ENCODE measurements at places on chromosomes 5 and 9.

- no peak for DNase-seq
These were observed 13.9 kb downstream of the GOLPH3 start for GRCh38 chr5:32160228-32160627.

DNA sequence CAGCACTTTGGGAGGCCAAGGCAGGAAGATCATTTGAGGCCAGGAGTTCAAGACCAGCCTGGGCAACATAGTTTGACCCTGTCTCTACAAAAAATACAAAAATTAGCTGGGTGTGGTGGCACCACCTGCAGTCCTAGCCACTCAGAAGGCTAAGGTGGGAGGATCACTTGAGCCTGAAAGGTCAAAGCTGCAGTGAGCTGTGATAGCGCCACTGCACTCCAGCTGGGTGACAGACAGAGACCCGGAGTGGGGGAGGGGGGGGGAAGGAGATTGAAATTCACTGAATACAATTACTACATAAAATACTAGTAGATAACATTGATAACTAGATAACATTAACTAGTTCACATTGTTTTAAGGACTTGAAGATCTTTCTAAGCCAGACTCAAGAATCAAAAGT is 345.6 kb downstream of the BNC2 start:
- no peak for DNase-seq

DNA sequence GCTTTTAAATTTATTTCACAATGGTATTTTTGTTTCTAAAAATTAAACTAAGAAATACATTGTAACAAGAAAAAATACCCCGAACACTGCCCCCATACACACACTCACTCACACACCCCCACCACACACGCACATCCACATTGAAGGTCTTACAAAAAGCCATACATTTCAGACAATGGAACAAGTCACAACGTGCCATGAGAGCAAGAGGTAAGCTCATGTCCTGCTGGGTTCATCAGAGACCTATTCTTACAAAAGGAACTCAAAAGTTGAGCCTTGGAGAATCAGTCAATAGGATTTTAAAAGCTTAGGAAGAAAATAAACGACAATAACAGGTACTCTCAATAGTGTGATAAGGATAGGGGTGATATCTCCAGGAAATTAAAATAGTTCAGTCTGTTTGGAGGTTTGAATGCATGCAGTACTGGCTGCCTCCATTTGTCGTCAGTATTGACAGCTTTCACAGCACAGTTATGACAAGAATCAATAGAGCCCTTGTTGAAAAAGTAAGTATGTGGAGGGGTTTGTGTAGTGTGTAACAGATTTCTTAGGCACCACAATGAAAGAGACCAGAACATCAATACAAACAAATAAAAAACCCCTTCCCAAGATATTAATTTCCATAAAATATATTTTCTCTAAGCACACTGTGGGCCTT is 1826.2 kb upstream of the CDH6 start:
- DNase-seq, result no peak

DNA sequence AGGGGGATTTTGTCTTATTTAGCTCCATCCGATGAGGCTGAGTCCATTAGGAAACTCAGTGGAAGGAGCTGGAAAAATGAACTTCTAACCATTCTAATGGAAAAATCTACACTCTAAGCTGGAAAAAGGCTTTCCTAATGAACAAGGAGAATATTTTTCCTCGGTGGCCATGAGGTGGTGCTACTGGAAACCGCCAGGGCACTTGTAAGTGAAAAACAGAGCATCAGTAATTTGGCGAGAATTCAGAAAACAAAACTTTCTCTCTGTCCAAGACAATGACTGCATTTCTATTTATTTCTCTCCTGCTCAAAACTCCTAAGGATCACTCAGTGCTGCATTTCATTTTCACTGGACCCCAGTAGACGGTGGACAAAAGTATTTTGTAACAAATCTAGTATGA is 237.6 kb downstream of the TENT4A start:
- DNase-seq, result no peak

DNA sequence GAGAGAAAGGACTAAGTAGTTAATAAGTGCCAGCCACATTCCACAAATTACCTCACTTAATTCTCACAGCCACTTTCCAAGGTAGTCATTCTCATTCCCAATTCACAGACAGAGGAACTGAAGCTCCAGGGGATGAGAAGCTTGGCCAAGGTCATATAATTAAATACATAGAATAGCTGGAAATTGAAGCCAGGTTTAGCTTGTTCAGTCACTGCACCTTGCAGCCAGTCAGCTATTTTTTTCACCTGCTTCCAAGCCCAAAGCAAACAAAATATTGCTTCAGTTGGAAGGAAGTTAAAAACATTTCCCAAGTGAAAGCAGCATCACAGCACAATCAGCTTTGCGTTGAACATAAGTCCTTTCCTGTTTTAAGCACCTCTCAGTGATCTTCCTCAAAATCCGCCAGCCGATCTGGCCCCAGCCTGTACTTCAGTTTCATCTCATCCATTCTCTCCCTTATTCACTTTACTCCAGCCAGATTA is 4.8 kb downstream of the ALDH1A1 start:
- no peak for DNase-seq

DNA sequence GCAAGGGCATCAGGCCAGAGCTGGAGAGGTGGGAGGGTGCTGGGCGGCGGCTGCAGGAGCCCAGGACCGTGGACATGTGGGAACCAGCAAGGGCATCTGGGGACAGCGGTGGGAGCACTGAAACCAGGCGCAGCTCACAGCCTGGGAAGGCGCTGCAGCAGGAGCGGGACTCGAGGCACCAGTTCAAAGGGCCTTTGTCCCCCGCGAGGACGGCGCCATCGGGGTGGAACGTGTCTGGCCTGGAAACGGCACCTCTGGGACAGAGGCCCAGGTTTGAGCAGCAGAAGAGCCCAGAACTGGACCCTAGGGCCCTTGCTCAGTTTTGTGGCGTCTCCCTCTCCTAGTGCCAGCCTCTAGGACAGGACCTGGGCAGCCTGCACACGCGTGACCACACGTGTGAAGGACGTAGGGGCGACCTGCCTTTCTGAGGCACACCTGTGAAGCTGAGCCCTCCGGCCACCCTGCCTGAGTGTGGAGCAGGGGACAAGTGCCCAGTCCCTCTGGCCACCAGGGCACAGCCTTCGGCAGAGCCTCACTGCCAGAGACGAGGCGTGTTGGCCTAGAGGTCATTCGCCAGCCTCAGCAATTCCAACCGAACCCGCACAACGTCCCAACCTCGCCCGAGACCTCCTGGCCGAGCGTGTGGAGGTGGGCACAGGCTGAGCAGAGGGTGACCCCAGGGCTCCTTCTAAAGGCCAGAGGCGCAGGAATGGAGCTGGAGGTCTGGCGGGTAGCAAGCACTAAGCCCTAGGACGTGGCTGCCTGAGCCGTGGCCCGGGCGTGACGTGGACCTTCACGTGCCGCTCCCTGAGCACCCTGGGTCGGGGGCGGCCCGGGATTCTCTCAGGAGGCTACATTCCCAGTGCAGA is 2.2 kb upstream of the TMEM210 start:
- DNase-seq, result no peak

GRCh38 chr9:72772661-72773060 is 180.2 kb downstream of the ALDH1A1 start:
- DNase-seq, result no peak

DNA sequence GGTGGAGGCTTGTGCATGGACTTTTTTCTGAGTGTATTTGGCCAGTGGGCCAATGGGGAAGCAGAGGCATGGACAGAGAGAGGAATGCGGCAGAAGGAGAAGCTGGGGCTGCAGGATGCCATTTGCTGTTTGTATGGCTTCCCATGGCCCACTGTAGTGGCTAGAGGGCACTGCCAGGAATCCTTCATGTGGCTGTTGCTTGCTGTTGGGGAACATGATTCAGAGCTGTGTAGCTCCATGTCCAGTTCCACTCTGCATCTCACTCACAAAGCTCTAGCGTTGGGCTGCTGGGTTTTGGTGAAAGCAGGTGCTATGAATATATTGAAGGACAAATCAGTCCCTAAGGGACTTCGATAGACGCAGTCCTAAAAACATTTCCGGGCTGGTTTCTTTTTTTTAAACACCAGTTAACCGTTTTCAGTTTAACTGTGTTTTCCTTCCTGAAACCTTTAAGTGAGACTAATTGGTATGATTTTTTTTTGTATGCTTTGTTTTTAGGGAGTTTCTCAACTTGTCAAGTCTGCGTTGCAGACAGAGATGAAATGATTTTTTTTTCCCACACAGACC is 51.3 kb downstream of the SLC22A5 start:
- DNase-seq, result no peak

DNA sequence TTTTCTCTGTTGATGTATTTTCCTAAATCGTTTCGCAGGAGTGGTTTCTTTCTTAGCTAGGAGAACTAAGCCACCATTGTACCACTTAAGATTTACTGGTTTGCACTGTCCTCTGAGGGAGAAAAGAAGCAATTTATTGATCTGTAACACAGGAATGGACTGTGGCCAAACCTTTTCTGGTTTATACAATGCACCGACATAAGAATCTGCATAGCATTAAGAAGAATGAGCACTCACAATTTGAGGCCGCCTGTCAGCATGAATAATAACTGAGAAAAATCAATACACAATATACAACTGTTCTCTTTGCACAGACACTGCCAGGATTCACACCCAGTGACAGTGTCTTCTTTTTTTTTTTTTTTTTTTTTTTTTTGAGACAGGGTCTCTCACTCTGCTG is 168.6 kb upstream of the DMRT1 start:
- no peak for DNase-seq

GRCh38 chr5:168198359-168198758 is 93.1 kb upstream of the WWC1 start:
- DNase-seq, result no peak

DNA sequence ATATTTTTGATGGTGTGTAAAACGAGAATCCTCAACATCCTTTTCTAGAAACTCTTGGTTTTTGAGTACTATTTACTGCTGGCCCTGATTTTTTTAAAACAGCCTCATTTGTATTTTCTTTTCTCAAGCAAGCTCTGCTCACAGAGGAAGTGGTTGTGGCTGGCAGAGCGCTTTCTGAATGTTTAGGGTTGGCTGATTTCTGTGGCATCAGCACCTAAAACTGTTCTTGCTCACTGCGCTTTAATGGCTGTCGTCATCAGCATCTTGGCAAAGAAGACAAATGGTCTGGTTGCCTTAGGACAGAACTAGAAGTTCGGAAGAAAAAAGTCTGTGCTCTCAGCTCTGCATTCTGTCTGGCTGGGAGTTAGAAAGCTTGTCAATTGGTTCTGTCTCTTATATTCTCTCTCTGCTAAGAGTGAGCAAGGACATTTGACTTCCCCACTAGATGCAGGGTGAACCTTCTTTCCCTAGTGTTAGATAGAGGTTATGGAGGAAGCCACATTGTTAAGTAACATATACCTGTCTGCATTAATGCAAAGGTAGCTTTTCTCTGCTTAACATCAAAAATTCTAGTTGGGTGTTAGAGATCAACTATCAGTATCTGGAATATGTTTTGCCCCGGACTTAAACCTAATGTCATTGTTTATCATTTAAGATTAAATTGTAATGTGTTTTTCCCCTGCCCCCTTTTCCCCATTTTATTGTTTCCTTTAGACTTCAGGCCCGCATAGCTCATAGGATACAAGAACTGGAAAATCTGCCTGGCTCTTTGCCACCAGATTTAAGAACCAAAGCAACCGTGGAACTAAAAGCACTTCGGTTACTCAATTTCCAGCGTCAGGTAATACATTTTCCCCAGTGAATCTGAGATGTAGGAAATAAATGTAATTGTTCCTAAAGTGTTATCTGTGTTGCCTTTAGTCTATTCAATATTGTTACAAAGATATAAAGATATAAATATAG is 39.0 kb downstream of the SMARCA2 start:
- DNase-seq, result no peak

- no peak for DNase-seq
These were observed 63.8 kb downstream of the VAV2 start for GRCh38 chr9:133928248-133928764.

DNA sequence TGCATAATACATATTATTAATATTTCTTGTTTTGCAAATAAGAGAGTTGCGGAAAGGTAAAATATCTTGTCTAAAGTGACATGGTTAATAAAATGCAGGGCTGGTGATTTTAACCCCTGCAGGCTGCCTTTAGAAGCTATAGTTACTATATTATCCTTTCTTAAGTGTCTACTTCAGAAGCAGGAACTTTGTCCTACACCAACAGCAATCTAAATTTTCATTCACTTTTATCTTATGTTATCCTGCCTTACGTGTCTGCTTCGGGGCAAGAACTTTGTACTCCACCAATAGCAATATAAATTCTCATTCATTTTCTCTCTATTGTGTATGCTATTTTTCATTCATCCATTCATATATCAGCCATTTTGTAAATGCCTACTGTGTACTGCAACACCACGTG is 719.5 kb downstream of the TLR4 start:
- no peak for DNase-seq

GRCh38 chr9:109912082-109912582 is 132.1 kb downstream of the PALM2AKAP2 start:
- DNase-seq, result peak; percentile 68

GRCh38 chr5:168874713-168875380 is 295.7 kb upstream of the PANK3 start:
- no peak for DNase-seq

GRCh38 chr5:77012601-77013000 is 17.6 kb upstream of the AGGF1 start:
- no peak for DNase-seq

- DNase-seq, result no peak
These were observed 35.0 kb upstream of the SLC6A3 start for GRCh38 chr5:1480217-1480616.

DNA sequence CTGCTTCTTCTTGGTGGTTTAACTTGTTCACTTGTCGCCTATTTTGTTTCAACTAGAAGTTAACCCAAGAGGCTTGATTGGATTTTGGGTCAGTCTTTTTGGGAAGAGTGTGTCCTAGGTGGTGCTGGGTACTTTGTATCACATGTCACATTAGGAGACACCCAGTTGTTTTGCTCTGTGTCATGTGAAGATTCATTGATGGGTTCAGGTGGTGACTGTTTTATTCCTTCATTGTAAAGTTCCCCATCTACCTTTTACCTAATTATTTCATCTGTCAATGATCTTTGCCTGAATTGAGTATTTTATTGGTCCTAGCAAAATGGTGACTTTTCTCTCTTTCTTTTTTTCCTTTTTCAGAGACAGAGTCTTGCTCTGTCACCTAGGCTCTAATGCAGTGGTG is 69.2 kb downstream of the RALGPS1 start:
- DNase-seq, result no peak

- DNase-seq, result no peak
These were observed 92.9 kb upstream of the IER5L start for GRCh38 chr9:129270903-129271431.

DNA sequence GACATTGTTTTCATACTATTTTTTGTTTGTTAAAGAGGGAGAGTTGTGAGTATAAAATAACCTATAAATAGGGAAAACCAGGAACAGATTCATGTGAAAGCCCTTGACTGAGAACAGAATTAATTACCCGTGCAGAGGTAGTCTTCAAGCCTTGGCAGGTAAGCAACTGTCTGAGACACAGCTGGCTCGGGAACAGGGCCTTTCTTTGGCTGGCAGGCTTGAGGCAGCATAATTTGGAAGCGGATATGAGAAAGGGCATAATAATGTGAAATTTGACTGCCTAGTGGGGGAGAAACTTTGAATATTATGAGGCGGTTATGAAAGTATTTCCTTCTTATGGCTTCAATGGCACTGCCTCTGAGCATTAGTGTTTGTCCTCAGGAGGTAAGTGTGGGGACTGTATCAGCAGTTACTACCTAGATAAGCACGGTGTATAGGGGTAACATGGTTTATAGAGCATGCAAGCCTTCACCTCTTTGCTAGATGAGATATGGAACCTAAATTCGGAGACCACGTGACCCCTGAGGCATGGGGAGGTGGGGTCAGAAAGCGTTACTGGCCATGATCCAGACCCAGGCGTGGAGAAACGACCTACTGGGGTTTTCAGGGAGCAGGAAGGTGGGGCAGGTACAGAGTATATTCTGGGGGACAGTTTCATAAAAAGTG is 210.2 kb upstream of the GAS1 start:
- no peak for DNase-seq

- DNase-seq, result peak; percentile 75
These were observed 209.2 kb upstream of the PAPPA start for GRCh38 chr9:115944166-115944948.
